HTR-8/SVneo (cell line): ENCODE measurements at places on chromosomes 3 and 15.

GRCh38 chr15:62325597-62325996 lies 160.5 kb upstream of the C2CD4B start:
- no peak for DNase-seq

DNA sequence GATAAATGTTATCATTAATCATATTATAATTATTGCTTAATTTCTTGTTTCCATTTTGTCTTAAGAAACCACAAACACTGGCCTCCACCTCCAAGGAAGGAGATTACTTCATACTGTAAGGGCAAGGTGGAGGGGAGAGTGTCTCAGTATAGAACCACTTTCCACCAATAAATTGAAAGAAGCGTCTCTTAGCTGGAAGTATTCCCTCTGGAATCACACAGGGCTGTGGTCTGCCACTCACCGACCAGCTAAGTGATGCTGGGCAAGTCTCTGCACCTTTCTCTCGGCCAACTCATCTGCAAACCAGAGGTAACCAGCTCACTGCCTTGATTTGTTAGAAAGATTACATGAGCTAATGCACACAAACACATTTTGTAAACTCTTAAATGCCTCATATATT lies 63.1 kb downstream of the EIF4E3 start:
- no peak for DNase-seq

DNA sequence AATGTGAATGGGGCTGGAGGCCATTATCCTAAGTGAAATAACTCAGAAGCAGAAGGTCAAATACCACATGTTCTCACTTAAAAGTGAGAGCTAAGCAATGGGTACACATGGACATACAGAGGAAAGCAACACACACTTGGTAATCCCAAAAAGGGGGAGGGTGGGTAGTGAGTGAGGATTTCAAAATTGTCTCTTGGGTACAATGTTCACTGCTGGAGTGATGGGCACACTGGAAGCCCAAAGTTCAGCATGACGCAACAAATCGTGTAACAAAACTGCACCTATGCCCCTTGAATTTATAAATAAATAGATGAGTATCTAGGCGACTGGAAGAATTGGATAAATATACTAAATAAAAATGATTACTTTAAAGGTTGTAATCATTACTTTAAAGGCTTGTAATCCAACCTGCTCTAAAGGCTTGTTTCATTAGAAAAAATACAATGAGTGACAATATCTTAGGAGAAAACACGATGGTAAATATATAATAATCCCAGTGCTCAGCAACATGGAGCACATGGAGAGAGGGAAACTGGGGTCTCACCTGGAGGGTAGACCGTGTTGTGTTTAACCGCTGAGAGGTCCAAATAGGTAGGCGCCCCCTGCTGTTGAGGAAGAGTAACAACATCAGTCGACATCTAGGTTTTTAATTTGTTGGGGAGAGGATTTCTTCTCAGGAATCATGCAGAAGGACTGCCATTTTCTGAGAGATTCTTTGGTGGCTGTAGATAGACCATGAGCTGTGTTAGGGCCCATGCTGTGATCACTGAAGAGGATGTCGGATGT lies 78.5 kb upstream of the ROBO1 start:
- DNase-seq = no peak

DNA sequence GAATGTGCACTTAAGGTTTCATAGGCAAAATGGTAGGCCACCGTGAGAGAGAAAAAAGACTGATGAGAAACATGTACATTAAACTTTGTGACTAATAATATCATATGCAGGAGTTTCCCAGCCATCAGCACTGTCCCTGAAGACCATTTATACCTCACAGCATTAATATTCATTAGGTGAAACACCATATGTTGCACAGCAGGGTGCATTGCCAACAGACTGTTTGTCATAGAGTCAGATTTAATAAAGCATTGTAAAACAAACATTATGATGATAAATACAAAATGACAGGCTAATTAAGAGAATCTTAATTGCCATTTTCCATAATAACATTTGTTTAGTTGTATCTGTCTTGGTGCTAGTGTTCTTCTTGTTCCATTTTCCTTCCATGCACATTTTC lies 578.3 kb downstream of the EPHA3 start:
- DNase-seq = no peak

DNA sequence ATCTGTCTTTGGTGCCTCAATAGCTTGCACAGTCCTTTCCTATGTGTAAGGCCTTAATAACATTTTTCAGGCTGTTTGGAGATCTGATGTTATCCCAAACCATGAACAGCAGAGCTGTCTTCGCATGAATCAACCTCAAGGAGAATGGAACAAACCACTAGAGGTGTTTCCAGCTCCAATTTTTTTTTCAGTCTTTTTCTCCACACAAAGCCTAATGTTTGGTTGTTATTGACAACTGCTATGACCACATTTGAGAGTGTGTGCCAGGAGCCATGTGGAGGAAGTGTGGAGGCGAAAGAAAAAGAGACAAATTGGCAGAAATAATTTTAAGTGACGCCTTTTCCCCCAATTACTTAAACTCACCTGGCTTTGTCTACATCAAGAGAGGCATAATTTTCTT lies 38.7 kb downstream of the RTP4 start:
- DNase-seq = no peak

- DNase-seq = no peak
These were observed 85.0 kb upstream of the DPH6 start for GRCh38 chr15:35630985-35631384.

DNA sequence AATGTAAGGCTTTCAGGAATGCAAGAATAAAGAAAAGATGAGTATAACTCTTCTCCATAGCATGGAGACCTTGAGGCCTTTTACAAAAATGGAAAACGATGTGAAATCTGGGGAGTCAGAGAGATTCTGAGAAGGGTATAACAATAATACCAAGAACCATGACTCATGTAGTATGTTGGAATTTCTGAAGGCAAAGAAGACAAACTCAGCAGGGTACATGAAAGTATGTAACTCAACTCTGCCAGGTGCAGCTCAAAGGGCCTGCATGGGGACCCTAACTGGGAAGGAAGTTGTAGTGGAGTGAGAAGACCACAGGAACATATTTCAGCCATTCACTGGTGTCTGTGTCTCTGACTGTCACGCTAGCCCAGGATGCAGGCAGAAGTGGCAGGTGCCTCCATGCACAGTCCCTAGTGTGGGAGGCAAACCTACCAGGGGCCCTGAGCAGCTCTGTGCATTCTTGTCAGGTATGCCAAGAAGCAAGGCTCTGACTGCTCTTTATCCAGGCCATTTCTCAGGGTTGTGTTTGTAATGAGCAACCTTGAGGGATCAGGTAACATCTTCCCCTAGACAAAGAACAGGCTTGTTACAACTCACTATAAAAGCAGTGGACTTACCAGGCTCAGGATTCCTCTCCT lies 57.2 kb downstream of the GPR156 start:
- no peak for DNase-seq

- DNase-seq = no peak
These were observed 168.9 kb downstream of the CNTN3 start for GRCh38 chr3:74445541-74445940.

DNA sequence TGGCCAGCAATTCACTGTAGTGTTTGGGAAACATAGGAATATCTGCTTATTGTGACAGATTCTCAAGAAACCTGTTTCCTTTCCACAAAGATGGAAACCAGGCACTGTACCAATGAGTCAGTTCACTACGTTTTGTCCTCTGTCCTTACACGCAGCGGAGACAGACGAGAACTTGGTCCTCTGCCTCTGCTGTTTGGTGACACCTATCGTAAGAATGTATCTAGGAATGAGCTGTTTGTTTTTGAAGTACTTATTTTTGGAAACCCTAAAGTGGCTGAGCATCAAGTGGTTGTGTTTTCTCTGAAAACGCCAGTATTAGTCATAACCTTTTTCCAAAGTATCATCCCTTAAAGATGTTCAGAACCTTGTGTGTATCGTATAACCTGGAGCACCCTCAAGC lies 93.0 kb downstream of the PGPEP1L start:
- no peak for DNase-seq

DNA sequence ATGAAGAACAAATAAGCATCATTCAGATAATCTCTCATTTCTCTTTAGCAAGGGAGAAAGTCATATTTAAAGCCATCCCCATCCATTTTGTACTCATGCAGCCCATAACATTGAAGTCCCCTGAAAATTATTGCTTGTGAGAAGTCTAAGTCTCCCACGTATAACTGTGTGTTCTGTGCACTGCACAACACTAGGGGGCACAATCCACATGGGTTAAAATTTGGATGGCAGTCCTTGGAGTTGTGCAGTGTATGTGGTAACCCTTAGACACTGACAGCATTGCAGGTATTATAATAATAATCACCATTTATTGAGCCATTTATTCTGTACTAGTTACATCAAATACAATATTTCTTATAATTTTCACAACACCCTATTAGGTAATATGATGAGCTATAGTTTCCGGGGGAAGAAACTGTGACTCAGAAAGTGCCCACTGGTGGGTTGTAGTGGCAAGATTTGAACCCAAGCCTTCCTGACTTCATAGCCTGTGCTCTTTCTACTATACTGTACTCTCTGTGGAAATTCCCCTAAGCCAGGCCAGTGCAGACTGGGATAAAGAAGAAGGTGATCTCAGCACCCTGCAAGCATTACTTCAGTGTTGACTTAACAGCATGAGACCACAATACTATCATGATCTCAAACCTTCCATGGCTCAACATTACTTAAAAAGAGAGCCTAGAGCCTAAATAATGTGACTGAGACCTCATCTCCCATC lies 15.7 kb downstream of the KCNAB1 start:
- no peak for DNase-seq

- no peak for DNase-seq
These were observed 586.3 kb upstream of the LMCD1 start for GRCh38 chr3:7915356-7915755.

- no peak for DNase-seq
These were observed 239.7 kb downstream of the UBE2E2 start for GRCh38 chr3:23442598-23443383.

DNA sequence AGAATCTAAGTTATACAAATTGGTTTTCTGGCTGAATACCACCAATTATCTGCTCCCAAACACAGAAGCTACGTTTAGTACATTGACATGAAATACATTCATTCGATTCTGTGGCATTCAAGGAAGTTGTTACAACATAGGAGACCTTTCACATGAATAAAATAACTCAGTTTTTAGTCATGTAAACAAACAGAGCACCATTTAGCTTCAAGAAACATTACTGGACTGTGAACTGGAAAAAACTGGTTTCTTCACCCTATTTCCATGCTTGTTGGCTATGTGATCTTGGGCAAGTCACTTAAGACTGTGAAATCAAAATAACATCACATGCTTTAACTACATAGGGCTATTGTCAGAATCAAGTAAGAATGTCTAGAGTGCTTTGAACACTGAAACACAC lies 46.2 kb downstream of the NRG4 start:
- no peak for DNase-seq

- no peak for DNase-seq
These were observed 47.2 kb downstream of the TTC23 start for GRCh38 chr15:99202176-99202552.

- no peak for DNase-seq
These were observed 16.1 kb downstream of the ZNF80 start for GRCh38 chr3:114221165-114221880.

DNA sequence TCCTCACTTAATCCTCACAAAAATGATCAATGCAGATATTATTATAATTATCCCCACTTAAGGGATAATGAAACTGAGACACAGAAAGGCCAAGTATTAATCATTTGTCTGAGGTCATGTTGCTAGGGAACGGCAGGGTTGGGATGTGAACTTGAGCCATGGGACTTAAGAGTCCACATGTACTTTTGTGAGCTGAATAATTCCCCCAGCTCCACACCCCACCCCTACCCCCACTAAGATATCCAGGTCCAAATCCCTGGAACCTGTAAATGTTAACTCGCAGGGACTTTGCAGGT lies 290.5 kb upstream of the GADL1 start:
- no peak for DNase-seq

- no peak for DNase-seq
These were observed 8.7 kb upstream of the ZNF774 start for GRCh38 chr15:90343302-90343790.

- DNase-seq = peak; percentile 27
These were observed 36.5 kb downstream of the PLXNA1 start for GRCh38 chr3:127019449-127019848.

- no peak for DNase-seq
These were observed 6.3 kb upstream of the PTH1R start for GRCh38 chr3:46871222-46871621.

DNA sequence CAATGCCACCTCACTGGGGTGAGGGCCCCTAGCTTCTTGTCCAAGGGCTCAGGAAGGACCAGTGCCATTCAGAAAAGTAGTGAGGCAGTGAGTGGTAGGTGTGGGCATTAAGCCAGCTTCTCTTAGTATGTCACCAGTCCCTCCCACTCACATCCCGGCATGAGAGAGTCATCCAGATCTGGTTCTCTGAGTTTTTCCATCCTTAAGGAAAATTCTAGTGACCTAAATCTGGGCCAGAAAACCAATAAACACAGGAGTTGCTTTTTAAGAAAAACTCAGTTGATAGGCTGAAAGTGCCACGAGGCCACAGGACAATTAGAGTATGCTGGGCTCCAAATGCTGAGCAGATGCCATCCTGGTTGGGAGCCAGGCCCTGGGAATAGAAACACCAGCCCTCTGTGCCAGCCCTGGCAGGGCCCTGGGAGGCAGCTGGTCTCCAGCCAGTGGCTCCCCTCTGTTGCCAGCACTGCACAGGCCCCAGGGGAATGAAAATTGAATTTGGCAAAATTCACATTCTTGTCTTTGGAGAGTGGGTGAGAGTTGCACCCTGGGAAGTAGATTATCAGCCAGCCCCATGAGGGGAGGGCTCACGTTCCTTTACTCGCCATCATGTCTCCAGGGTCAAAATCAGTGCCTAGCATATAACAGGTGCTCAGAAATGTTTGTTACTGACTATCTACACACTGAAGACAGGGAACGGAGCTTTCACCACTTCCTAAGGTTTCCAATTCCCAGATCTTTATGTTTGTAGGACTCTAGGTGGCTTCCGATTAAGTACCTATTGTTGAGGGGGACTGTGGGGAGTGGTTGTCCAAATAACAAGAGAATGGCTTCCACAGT lies 52.8 kb downstream of the FAM43A start:
- DNase-seq = no peak

GRCh38 chr3:139491027-139491700 lies 14.8 kb upstream of the RBP2 start:
- DNase-seq = no peak

DNA sequence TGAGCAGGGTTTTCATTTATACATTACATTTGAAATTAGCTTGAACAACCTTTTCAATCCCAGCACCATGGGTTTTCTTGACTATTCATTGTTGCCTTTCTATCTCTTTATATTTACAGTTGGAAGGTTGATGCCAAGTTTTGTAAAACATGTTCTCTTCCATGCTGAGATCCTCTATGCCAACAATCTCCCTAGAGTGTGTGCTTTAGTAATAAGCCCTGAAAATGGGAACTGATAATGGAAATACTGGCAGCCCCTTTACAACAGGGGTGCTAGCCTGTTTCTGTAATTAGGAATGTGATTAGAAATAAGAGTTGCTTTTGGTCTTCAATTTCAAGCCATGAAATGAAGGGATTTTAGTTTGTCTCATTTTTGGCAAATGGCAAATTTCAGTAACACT lies 239.9 kb upstream of the NAALADL2 start:
- DNase-seq = no peak

- DNase-seq = no peak
These were observed 5.3 kb downstream of the TM4SF4 start for GRCh38 chr3:149479621-149480325.

- no peak for DNase-seq
These were observed 48.6 kb upstream of the DUSP7 start for GRCh38 chr3:52104684-52105640.

GRCh38 chr3:169390741-169391305 lies 272.7 kb downstream of the MECOM start:
- DNase-seq = no peak
